ENCODE measurements at places on chromosomes 6 and 20.
A peak's percentile ranks its signal among the peaks of the same experiment; 100 is the strongest.

DNA sequence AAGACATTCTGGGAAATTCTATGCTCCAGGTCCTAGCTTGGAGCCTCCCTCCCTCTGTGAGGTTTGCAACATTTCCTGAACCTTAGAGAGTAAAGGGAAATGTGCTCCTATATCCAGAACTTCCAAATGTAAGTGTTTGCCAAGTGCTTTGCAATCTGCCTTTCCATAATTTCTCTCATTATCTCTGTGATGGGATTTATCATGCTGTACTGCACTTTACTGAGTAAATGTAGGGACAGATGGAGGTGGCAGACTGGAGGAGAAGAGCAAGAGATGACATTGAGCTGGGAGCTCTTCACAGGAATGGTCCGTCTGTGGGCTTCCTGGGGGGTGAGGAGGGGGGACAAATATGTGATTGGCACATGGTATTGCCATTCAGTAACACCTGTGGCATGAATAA lies 184.3 kb downstream of the SOX4 start:
- peak overlapping the region; percentile 79 for H3K27ac ChIP-seq
- no peak overlapping the region for H3K4me3 ChIP-seq
- H3K27me3 ChIP-seq: no peaks in the 10 kb centered on the region
- H3K36me3 ChIP-seq: peaks cover 21% of the 10 kb centered on the region

DNA sequence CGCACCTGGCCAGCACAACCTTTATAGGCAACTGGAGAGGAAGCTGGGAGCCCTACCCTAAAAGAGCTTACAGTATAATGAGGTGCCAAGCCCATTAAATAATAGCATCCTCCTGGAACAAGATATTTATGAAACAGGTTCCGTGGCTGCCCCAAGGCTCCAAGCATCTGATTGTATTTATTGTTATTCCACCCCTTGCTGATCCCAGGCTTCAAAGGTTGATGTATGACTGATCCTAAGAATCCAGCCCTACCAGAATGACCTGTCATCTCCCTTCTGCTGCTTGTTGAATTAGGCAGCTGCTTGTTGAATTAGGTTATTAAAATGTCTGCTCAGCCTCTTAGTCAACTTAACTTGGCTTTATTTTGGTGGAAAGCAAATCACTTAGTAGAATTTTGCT lies 35.2 kb upstream of the SASH1 start:
- no peaks in the 10 kb centered on the region for H3K27me3 ChIP-seq
- H3K36me3 ChIP-seq: no peaks in the 10 kb centered on the region
- H3K27ac ChIP-seq: no peak overlapping the region
- no peak for DNase-seq
- no peak overlapping the region for H3K4me3 ChIP-seq

DNA sequence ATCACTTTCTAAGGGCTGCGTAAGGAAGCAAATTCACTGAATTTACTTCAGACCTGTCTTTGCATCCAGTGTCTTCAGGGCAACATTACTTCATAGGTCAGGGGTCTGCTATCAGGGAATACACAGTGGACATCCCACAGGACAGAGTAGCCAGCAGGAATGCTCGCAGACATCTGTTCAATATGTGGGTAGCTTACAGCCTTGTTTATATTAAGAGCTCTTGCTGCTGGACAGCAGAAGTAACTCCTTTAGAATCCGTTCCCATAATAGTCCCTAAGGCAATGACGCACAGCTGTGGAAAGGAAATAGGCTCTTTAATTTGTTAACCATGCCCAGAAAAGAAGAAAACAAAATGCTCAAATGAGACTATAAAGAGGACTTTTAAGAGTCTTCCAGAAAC lies 198.7 kb downstream of the MOXD1 start:
- DNase-seq: no peak
- no peaks in the 10 kb centered on the region for H3K36me3 ChIP-seq
- H3K4me1 ChIP-seq: no peaks in the 10 kb centered on the region
- no peaks in the 10 kb centered on the region for H3K27me3 ChIP-seq
- no peak overlapping the region for H3K27ac ChIP-seq

- H3K4me1 ChIP-seq: no peaks in the 10 kb centered on the region
- peaks cover 14% of the 10 kb centered on the region for H3K27me3 ChIP-seq
- no peak for DNase-seq
- H3K36me3 ChIP-seq: no peaks in the 10 kb centered on the region
- H3K4me3 ChIP-seq: no peak overlapping the region
Measured at GRCh38 chr6:106162921-106163320, 76.8 kb downstream of the PRDM1 start.

- peaks cover 20% of the 10 kb centered on the region for H3K36me3 ChIP-seq
- no peak overlapping the region for H3K4me3 ChIP-seq
- no peaks in the 10 kb centered on the region for H3K4me1 ChIP-seq
- no peak overlapping the region for H3K27ac ChIP-seq
Measured at GRCh38 chr20:39039261-39039660, 77.1 kb downstream of the DHX35 start.

DNA sequence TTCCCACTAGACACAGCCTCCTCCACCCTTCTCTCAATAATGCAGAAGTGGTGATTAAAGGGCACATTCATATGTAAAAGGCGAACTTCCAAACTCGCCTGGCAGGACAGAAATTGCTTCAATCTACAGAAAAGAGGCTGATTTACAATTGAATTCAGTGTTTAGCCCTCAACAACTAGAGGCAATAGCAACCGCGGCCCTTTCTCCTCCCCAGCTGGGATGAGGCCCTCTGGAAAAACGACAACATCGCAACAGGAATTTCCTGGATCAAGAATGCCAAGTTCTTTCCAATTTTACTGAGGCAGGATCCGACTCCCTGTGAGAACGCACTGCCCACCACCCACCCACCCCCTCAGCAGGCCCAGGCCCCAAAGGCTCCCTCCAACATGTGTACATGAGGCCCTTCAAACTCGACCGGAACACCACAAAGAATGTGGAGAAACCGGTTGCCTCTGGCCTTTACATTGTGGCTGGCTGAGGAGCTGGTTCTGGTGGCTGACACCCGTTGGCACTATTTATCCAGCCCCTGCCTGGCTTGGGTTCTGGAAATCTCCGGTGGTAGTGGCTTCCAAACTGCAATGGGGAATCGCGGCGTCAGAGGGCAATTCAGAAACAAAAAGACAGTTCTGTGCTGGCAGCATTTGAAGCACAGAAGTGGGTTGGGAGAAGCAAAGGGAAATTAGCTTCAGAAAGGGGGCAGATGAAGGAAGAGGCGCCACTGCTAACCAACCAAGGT lies 36.8 kb downstream of the ZMYND8 start:
- DNase-seq: peak; percentile 68
- peak overlapping the region; percentile 99 for H3K27ac ChIP-seq
- peaks cover 6% of the 10 kb centered on the region for H3K36me3 ChIP-seq
- H3K4me3 ChIP-seq: peak overlapping the region; percentile 60

DNA sequence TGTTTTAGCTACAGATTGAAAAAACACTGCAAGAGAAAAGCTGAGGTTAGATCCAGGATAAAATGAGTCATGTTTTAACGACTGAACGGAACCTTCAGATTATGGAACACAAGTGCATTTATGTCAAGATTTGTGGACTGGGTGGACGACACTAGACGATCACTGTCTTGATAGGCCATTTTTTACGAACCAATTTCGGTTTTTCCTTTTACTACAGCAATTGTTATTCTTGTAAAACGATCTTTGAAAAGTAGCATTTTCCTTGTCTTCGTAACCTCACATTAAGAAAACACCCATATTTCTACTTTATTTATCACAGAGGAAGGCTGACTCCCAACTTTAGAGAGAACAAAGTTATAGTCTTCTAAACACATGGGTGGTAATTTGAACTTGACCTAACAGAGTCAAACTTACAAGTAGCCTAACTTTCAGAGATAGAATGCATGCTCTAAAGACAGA lies 294.2 kb upstream of the TCF21 start:
- H3K27me3 ChIP-seq: no peaks in the 10 kb centered on the region
- no peak for DNase-seq
- no peaks in the 10 kb centered on the region for H3K36me3 ChIP-seq
- no peak overlapping the region for H3K4me3 ChIP-seq
- H3K27ac ChIP-seq: no peak overlapping the region
- peaks cover 13% of the 10 kb centered on the region for H3K4me1 ChIP-seq

DNA sequence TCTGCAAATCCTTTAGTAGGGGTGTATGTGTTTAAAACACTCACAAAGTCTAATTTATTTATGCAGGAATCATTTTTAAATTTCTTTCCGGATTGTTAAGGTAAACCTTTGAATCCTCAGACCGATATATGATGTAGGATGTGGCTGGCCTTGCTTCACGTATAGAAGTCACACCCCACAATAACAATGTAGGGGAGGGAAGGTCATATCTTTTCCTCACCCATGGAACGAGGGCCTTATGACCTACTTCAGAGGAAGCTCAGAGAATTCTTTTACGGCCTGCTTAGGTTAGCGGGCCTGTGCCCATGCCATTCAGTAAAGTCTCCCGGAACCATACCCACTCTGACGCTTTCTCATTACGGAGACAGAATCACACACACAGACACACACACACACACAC lies 102.9 kb downstream of the MAP3K7 start:
- no peak overlapping the region for H3K27ac ChIP-seq
- H3K4me3 ChIP-seq: no peak overlapping the region
- DNase-seq: no peak
- no peaks in the 10 kb centered on the region for H3K36me3 ChIP-seq

DNA sequence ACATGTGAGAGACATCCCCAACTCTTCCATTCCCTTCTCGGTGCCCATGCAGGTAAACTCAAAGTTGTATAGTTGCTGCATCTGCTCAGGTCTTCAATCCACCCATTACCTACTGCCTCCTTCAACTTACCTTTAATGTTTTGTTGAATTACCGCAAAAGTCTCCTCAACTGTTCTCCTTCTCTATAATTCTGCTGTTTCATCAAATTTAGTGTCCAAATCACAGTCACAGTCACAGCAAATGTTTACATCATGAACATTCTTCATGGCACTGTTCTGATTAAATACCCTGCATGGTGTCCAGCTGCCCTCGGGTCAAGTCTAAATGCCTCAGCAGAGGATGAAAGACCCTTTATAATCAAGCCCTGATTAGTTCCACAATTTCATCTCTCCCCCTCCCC lies 130.1 kb downstream of the IPCEF1 start:
- no peak for DNase-seq
- no peak overlapping the region for H3K27ac ChIP-seq
- no peaks in the 10 kb centered on the region for H3K36me3 ChIP-seq
- H3K4me3 ChIP-seq: no peak overlapping the region
- H3K4me1 ChIP-seq: no peaks in the 10 kb centered on the region

Data from progenitor cell of endocrine pancreas (in vitro differentiated cells).